ENCODE measurements at places on chromosomes 7 and 10. TPM values are rescaled to one million over a fixed set of nuclear protein-coding genes. Genes with fewer than 3 reads are reported as not detected.

- no peaks in the 10 kb centered on the region for H3K4me1 ChIP-seq
- H3K36me3 ChIP-seq: no peaks in the 10 kb centered on the region
- H3K27me3 ChIP-seq: no peaks in the 10 kb centered on the region
Measured at GRCh38 chr7:143451122-143451521, 7.9 kb downstream of the TAS2R60 start.

- no peaks in the 10 kb centered on the region for H3K36me3 ChIP-seq
- H3K4me3 ChIP-seq: no peak overlapping the region
- H3K27me3 ChIP-seq: no peaks in the 10 kb centered on the region
- H3K27ac ChIP-seq: no peak overlapping the region
- H3K4me1 ChIP-seq: no peaks in the 10 kb centered on the region
- DNase-seq: no peak
Measured at GRCh38 chr10:91705948-91706670, 73.2 kb upstream of the PPP1R3C start.

GRCh38 chr7:100088621-100089457 lies at the start of gene COPS6:
Gene COPS6, plus strand, starts transcription at chr7:100088969. Its CDS starts 22 bp downstream, at chr7:100088991.
- no peaks in the 10 kb centered on the region for H3K4me1 ChIP-seq
- H3K27ac ChIP-seq: peak within 1 kb of the TSS; percentile 72
- peak; percentile 75 for DNase-seq
- H3K27me3 ChIP-seq: no peaks in the 10 kb centered on the region
- peaks cover 36% of the 10 kb centered on the region for H3K36me3 ChIP-seq
- peak within 1 kb of the TSS; percentile 88 for H3K4me3 ChIP-seq

GRCh38 chr7:17183630-17184328 lies 114.7 kb upstream of the AHR start:
- peaks cover 15% of the 10 kb centered on the region for H3K4me1 ChIP-seq
- no peaks in the 10 kb centered on the region for H3K36me3 ChIP-seq
- no peak overlapping the region for H3K27ac ChIP-seq
- no peaks in the 10 kb centered on the region for H3K27me3 ChIP-seq

DNA sequence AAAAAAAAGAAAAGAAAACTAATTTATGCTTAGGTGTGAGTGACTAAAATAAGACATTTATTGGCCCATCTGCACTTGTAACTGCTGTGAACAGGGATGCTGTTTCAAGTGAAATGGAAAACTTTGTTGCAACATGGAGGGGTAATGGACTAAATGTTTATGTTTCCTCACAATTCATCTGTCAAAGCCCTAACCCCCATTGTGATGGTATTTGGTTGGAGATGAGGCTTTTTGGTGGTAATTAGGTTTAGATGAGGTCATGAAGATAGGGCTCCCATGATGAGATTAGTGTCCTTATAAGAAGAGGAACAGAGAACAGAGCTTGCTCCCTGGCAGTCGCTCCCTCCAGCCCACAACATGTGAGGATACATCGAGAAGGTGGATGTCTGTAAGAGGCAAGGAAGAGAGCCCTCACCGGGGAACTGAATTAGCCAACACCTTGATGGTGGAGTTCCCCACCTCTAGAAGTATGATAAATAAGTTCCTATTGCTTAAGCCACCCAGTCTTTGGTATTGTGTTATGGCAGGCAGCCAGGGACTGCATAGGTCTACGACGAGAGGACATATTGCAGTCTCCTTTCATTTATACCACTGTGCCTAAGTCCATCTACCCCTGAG lies 28.6 kb upstream of the VCL start:
- DNase-seq: no peak
- no peaks in the 10 kb centered on the region for H3K36me3 ChIP-seq
- peaks cover 38% of the 10 kb centered on the region for H3K4me1 ChIP-seq
- no peak overlapping the region for H3K27ac ChIP-seq
- H3K4me3 ChIP-seq: no peak overlapping the region

DNA sequence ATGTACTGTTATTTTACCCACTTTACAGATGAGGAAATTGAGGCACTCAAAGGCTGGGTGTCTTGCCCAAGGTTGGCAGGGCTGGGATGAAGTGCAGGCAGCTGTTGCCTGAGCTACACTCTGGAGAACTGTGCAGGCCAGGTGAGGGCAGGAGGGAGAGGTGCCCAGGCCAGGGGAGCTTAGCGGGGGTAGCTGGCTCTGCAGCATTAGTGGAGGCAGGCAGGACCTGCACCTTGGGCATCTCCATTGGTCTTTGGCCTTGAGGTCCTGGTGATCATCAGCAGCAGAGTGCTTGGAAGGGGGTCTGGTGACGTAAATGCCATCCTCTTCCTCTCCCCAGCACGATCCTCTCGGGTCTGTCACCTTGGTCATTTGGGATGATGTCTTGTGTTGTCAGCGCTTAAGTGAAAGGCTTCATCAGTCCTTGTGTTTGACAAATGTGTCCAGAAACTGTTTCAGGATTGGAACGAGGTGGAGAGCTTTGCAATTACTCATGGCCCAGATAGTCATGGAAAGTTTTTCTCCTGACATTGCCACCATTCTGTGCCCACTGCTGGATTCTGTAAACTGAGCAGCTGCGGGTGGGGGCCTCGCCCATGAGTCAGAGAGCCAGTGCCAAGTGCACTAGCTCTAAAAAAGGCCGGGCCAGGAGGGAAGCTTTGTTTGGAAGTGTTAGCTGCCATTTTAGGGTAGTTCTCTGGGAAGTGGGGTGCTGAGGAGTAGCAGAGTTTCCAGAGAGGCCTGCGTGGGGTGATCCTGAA lies 47.6 kb downstream of the TSPAN15 start:
- no peaks in the 10 kb centered on the region for H3K4me1 ChIP-seq
- no peak overlapping the region for H3K4me3 ChIP-seq
- no peaks in the 10 kb centered on the region for H3K27me3 ChIP-seq
- no peak for DNase-seq
- H3K36me3 ChIP-seq: no peaks in the 10 kb centered on the region
- H3K27ac ChIP-seq: no peak overlapping the region

GRCh38 chr10:61961278-61961677 lies 59.8 kb downstream of the ARID5B start:
- H3K4me1 ChIP-seq: peaks cover 26% of the 10 kb centered on the region
- H3K36me3 ChIP-seq: no peaks in the 10 kb centered on the region
- no peak overlapping the region for H3K4me3 ChIP-seq
- no peaks in the 10 kb centered on the region for H3K27me3 ChIP-seq
- DNase-seq: no peak
- peak overlapping the region; percentile 26 for H3K27ac ChIP-seq

DNA sequence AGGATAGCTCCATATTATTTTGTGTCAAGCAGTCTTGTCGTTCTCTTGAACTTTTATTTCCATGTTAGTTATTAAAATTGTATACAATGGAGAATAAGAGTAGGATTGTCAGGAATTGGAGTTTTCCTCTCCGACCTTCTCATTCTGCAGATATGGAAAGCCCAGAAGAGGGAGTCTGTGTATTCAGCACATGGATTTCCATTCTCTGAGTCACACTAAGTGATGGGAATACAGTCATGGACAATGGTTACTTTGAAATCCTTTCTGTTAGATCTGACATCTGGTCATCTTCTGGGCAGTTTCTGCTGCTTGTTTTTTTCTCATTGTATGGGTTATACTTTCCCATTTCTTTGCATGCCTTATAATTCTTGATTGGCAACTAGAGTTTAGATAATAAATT lies 5.0 kb upstream of the TASOR2 start:
- no peaks in the 10 kb centered on the region for H3K36me3 ChIP-seq
- no peak overlapping the region for H3K4me3 ChIP-seq
- no peak overlapping the region for H3K27ac ChIP-seq
- peaks cover 4% of the 10 kb centered on the region for H3K4me1 ChIP-seq
- H3K27me3 ChIP-seq: no peaks in the 10 kb centered on the region
- DNase-seq: no peak

DNA sequence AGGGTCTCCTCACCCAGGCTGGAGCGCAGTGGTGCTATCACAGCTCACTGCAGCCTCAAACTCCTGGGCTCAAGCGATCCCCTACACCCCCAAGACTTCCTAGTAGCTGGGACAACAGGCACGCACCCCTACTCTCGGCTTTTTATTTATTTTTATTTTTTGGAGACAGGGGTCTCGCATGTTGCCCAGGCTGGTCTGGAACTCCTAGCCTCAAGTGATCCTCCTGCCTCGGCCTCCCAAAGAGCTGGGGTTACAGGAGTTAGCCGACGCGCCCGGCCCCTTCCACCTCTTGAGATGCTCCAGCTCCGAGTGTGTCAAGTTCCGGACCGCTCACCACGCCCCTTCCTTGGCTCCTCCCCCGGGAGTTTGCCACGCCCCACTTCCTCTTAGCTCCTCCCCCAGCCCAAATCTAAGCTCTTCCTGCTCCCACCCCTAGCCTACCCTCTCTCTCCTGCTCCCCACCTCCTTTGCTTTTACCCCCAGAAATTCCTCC lies 6.3 kb downstream of the NAT16 start:
- H3K27me3 ChIP-seq: peaks cover 98% of the 10 kb centered on the region
- H3K27ac ChIP-seq: no peak overlapping the region
- H3K4me1 ChIP-seq: peaks cover 39% of the 10 kb centered on the region
- no peak for DNase-seq

DNA sequence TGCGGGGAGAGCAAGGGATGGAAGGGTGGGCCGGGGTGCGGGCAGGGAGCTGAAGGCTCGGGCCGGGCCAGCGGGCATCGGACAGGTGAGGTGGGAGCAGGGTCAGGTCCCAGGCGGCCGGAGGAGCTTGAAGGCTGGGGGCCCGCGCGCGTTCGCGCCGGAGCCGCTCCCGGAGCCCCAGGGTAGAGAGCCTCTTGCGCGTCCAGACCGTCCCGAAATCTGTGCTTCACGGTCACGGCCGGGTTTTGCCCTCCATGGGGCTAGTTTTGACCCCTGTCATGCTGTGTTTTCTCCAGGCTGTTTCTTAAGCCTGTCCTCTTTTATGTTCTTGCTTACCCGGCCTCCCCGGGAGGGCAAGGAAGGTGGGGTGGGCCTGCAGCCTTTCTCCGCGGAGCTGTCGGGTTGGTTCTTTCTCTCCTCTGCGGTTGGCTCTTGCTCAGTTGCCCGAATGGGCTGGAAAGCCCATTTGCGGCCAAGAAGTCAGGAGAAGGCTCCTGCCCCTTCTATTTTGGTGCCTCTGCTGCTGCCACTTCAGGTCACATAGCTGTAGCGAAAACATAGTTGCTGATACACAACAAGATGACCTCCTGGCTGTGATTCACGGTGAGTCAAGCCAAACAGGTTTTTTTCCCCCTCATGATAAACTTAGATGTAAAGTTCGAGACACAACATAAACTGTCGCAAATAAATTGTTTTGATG lies 650 bp downstream of the UBE2D1 start:
- H3K27ac ChIP-seq: peak overlapping the region; percentile 81
- peak overlapping the region; percentile 86 for H3K4me3 ChIP-seq
- H3K27me3 ChIP-seq: no peaks in the 10 kb centered on the region

DNA sequence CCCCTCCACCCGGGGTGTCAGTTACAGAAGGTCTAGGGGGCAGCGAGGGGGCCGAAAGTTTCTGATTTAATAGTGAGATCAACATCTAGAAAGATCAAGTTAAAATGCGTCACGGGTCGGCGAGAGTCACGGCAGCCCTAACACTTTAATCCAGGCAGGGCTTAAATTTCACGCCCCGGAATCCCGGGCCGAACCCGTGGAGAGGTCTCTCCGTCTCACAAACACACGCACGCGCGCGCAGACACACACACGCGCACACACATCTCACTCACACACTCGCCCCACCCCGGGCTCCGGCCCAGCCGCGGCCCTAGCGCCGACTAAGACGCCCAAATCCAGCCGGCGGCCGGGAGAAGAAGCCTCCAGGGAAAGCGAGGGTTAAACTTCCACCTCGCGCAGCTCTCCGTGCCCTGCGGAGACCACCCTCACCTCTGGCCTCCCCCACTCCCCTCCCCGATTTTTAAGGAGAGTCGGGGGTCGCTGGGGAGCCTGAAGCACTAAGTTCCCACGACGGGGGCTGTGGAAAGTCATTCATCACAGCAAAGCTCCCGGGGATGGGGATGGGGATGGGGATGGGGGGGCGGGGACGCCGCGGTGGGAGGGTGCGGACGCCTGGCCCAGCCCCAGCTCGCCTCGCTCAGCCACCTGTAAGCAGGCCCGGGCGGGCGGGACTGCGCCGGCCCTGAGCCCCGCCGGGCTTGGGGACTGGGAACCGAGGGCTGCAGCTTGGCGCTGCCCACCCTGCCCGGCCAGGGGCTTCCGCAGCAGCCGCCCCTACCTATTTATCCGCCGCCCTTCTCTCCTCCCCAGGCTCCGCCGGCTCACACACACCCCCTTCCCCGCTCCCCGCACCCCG lies 1.6 kb downstream of the PDGFA start:
- H3K36me3 ChIP-seq: no peaks in the 10 kb centered on the region
- peak overlapping the region; percentile 64 for H3K4me3 ChIP-seq
- peaks cover 79% of the 10 kb centered on the region for H3K27me3 ChIP-seq
- H3K4me1 ChIP-seq: peaks cover 19% of the 10 kb centered on the region

- H3K27me3 ChIP-seq: no peaks in the 10 kb centered on the region
- no peaks in the 10 kb centered on the region for H3K36me3 ChIP-seq
- H3K4me3 ChIP-seq: no peak overlapping the region
- no peak overlapping the region for H3K27ac ChIP-seq
Measured at GRCh38 chr7:29115753-29116152, 30.6 kb downstream of the CPVL start.

DNA sequence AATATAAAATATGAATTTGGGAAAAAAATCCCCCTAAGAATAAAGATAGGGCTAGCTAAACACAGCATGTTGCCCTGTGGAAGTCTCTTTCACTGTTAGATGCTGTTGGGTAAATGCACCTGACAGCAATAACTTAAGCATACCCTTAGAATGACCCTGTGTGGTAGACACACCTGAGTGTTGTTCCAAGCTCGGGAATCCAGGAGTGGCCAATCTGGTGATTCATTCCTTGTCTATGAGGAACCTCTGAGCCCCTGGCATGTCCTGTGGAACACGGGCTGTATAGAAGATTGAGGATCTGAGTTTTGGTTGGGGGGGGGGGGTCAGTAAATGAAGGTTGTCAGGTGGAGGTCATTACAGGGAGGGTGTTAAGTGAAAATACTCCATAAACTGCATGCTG lies 730.0 kb upstream of the IGFBP3 start:
- H3K36me3 ChIP-seq: no peaks in the 10 kb centered on the region
- DNase-seq: no peak
- no peak overlapping the region for H3K4me3 ChIP-seq
- H3K4me1 ChIP-seq: no peaks in the 10 kb centered on the region
- no peaks in the 10 kb centered on the region for H3K27me3 ChIP-seq

DNA sequence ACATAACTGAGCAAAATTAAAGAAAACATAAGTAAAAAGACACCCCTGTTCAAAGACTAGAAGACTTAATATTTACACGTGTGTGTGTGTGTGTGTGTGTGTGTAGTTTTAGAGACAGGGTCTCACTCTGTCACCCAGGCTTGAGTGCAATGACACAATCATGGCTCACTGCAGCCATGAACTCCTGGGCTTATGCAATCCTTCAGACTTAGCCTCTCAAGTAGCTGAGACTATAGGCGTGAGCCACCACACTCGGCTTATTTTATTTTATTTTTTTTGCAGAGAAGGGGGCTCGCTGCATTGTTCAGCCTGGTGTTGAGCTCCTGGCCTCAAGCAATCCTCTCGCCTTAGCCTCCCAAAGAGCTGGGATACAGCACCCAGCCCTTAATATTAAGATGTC lies 90.3 kb downstream of the JMJD1C start:
- H3K4me1 ChIP-seq: peaks cover 27% of the 10 kb centered on the region
- DNase-seq: no peak
- H3K4me3 ChIP-seq: no peak overlapping the region
- H3K27me3 ChIP-seq: no peaks in the 10 kb centered on the region
- H3K27ac ChIP-seq: no peak overlapping the region
- H3K36me3 ChIP-seq: peaks cover 5% of the 10 kb centered on the region

BTBD16 gene
- total RNA-seq: 0.86 TPM
